IPS DF 19.7 (cell line): ENCODE measurements at places on chromosomes 7 and 10.
A peak's percentile ranks its signal among the peaks of the same experiment; 100 is the strongest.

DNA sequence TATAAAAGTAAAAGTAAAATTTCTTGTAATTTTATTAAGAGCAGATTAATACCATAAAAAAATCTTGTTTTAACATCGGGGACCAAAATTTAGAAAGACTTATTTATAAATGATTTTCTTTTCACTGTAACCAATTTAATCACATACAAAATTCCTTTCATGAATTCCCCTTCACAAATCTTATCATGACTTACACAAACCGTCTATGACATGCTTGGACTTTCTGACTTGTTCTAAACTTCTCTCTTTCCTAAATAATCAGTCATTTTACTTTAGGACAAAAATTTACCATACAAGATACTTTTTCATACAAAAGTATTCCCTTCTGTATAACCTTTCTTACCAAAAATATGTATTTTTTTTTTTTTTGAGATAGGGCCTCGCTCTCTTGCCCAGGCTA lies 9.3 kb downstream of the CROT start:
- DNase-seq = no peak

- peak; percentile 90 for DNase-seq
Observed at GRCh38 chr7:78052112-78052511, 253.5 kb downstream of the PHTF2 start.

GRCh38 chr7:149199234-149199995 lies 4.1 kb downstream of the ZNF282 start:
- DNase-seq = no peak

GRCh38 chr10:61108915-61109314 lies 164.9 kb upstream of the RHOBTB1 start:
- DNase-seq = no peak

GRCh38 chr7:80517282-80517747 lies 5.5 kb upstream of the GNAT3 start:
- DNase-seq = no peak

GRCh38 chr10:48769706-48770435 lies 85.2 kb downstream of the WDFY4 start:
- DNase-seq = no peak

DNA sequence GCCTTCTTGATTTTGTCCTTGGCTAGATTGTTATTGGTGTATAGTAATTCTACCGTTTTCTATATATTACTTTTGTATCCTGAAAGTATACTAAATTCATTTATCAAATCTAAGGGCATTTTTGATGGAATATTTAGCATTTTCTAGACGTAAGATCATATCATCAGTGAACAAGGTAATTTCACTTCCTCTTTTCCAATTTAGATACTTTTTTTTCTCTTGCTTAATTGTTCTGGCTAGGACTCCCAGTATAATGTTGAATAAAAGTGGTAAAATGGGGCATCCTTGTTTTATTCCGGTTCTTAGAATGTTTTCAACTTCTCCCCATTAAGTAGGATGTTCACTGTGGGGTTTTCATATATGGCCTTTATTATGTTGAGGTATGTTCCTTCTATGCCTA lies 260.7 kb downstream of the POLR1F start:
- no peak for DNase-seq

GRCh38 chr7:48011951-48012350 lies 17.0 kb downstream of the SUN3 start:
- no peak for DNase-seq

DNA sequence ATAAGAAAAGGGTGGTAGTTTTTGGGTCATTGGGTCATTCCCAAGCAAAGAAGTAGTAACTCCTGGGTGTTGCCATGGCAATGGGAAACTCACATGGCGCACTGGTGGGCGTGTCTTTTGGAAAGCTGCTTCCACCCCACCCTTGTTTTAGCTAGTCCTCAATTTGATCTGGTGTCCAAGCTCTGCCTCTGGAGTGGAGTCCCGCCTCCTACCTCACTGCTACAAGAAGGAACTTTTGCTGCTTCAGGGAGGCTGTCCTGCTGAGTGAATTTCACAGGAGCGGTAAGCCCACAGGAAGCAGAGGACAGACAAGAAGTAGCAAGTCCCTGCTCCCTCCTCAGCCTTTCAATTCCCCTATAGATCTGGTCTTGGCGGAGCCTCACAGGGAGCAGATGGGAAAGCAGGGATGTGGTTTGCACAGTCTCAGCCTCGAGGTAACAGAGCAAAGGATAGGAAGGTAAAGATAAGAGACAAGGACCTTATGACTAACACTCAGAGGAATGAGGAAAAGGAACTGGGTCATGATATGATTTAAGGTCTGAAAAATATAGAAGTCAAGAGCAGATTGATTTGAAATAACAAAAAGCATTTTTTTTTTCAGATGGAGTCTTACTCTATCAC lies 700.3 kb downstream of the TNS3 start:
- DNase-seq = peak; percentile 2

DNA sequence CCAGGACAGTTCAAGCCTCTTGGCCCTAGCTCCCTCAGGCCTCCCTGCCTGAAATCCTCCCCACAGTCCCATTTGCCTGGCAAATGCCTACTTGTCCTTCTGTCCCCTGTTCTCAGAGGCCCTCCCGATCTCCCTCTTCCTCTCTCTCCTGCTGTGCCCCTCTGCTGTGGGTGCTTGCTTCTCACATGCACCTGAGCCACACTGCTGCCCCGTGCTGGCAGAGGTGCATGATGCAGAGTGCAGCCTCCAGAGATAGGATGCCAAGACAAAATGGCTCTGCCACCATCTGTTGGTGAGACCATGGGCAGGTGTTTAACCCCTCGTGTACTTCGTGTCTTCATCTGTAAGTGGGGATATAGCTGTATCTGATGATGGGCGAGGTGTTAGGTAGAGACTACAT lies 158.4 kb downstream of the RGS10 start:
- no peak for DNase-seq

GRCh38 chr7:22108151-22108845 lies 162.6 kb upstream of the CDCA7L start:
- DNase-seq = no peak

DNA sequence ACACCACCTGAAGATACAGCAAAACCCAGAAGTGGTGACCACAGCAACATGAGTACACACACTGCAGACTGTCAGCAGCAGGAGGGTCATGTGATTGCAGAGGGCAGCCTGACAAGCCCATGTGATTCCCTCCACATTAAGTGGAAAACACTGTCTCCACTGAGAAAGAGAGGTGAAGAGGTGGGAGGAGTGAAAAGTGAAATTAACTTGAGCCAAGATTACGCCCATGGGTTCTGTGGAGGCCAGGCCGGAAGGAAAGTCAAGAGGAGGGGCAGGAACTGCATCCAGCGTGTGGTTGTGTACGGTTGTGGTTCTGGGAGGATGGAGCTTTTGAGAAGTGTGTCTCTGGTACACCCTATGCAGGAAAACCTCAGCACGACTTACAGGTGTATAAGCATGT lies 138.5 kb downstream of the PLXNA4 start:
- DNase-seq = no peak

- no peak for DNase-seq
Observed at GRCh38 chr7:94345907-94346306, 48.8 kb upstream of the COL1A2 start.

DNA sequence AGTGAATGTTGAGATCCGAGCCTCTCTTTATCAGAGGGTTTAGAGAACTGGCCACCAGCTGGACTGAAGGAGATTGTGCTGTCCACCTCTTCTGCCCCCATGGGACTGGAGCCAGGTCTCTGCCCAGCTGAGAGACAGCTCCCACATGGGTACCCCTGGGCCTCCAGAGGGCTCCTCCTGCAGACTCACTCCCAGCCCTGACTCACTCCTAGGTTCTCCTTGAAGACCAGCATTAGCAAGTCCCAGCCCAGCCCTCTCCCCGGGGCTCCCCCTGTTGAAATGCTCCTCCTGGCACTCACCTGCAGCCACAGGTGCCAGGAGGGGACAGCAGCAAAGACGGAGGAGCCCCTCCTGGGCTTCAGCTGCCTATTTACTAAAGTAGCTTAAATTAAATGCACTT lies 126.9 kb downstream of the CXCL12 start:
- no peak for DNase-seq

DNA sequence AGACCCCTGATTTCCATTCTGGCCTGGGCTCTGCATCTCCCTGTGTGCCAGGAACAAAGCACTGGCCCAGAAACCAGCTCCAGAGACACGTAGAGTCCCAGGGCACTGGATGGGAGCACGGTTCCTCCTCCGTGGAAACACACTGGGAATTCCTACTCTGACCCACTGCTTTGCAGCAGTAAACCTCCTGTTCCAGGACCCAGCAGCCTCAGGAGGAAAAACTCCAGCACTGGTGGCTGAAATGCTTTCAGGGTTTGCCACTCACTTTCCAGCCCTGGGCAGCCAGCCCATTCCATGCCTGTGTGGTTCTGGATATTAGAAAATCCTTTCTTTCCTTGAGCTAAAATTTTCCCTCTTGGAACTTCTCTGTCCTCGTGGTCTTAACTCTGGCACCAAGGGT lies 58.0 kb downstream of the FAM171A1 start:
- DNase-seq = no peak

GRCh38 chr10:80462981-80463741 lies 9.1 kb downstream of the TSPAN14 start:
- DNase-seq = no peak

DNA sequence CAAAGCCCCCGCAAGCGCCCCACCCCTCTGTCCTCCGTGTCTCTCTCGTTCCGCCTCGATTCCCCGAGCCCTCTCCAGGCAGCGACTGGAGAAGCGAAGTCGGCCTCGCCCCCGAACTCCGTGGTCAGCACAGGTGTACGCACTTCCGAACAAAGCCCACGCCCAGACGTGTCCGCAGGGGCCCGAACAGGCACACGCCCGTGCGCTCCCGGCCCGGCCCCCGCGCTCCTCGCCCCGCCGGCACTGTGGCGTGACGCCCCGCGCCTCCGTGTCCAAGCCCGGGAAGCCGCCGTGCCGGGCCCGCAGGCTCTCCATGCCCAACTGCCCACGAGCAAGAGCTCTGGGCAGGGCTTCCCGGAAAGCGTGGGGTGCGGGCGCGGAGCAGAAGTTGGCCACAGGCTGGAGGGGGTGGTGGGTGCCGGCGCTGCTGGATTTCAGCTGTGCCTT lies 662 bp downstream of the NRCAM start:
- no peak for DNase-seq

- DNase-seq = no peak
Observed at GRCh38 chr7:124101173-124101768, 68.4 kb upstream of the TMEM229A start.

- DNase-seq = no peak
Observed at GRCh38 chr10:69641261-69641980, 11.4 kb downstream of the FAM241B start.

DNA sequence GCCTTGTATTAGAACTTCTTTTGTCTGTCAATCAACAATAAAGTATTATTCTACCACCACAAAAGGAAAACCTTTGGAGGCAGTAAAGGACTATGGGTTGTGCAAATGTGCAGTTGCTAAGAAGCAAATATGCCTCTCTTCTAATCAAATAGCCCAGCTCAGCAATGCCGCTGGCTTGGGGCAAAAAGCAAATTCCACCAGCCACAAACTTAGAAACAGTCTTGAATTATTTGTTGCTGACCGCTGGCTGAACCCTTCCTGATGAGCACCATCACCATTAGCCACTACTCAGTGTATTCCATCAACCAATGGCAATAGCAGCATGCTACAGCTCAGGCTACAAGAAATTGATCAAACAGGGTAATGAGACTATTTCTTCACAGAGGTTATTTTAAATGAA lies 51.0 kb downstream of the SKAP2 start:
- no peak for DNase-seq

- no peak for DNase-seq
Observed at GRCh38 chr7:82152858-82153257, 290.7 kb downstream of the CACNA2D1 start.

DNA sequence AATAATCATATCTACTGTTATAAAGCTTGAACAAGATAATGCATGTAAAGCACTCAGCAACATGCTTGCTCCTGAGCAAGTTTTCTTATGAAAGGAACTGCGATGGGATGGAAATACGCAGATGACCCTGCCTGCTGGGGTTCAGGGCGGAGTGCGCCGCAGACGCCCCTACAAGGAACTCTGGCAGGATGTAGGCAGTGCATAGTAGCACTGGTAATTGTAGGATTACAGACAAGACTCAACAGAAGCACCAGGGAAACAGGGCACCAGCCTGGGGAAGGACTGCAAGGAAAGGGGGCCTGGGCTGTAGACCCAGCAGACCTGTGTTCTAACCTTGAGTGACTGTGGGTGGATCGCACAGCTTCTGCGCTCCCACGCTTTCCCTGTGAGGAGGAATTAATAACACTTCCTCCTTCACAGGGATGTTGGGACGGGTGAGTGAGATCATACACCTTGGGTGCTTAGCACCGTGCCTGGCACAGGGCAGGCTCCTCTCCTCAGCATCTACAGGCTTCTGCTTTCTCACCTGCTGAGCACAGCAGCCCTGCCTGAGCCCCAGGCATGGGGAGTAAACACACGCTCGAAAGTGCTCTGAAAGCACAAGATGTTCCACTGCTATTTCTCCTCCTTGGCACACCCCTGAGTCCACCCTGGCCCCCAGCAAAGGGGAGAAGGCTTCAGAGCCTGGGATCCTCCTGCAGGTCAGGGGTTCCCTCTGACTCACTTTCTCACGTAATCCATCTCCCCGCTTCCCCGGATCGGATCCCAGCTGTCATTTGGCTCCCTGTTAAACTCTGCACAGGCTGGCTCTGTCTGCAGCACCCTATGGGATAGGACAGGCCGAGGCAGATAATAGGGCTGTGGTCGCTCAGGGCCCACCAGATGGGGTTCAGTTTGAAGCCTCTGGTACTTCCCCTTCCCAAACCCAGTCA lies 19.2 kb downstream of the ITPRIP start:
- no peak for DNase-seq

DNA sequence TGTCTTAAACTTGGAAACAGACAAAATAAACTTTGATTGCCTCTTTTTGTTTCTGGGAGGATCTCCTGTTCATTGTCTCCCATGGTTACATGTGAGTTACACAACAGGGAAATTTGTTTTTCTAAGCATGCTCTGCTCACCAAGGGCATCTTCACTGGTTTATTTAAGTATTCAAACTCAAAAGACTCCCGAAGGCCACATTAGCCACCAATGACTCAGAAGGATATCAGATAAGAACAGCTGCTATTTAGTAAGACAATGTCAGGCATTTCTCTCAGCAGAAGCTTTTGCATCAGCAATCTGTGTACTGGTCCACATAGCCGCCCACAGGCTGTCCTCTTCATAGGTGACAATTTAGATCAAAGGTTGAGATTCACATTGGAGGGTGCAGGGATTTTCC lies 19.3 kb downstream of the OR6B1 start:
- no peak for DNase-seq

DNA sequence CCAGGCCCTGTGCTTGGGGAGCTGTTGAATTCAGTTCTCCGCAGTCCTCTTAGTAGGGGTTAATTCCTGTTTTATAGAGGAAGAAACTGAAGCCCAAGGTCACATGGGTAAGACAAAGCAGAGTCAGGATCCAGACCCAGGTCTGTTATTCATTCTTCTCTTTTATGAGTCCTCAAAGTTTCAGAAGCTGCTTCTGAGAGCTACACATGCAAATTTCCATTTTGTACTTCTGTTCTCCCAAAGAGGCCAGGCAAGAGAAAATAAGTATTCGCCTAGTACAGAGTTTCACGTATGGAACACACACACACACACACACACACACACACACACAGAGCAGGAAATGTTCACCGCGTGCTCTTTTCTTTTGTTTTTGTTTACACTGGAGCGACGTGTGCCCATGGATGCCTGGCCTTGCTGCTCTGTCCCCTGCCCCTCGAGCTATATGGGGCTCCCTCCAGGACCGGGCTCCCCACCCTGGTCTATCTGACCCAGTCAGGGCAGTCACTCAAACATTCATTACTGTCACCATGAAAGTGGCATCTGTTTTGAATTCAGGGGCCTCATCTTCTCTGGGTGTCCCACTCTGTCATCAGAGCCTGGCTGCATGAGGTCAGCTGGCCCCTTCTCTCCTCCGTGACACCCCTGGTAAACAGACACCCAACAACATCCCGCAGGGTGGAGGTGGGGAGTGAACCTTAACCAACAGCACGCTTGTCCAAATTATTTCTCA lies 84.4 kb downstream of the TNS3 start:
- DNase-seq = no peak
